ENCODE measurements at places on chromosomes 2 and 18.
A peak's percentile ranks its signal among the peaks of the same experiment; 100 is the strongest.

- no peak for DNase-seq
These were observed 67.3 kb downstream of the LRRC30 start for GRCh38 chr18:7298149-7298548.

DNA sequence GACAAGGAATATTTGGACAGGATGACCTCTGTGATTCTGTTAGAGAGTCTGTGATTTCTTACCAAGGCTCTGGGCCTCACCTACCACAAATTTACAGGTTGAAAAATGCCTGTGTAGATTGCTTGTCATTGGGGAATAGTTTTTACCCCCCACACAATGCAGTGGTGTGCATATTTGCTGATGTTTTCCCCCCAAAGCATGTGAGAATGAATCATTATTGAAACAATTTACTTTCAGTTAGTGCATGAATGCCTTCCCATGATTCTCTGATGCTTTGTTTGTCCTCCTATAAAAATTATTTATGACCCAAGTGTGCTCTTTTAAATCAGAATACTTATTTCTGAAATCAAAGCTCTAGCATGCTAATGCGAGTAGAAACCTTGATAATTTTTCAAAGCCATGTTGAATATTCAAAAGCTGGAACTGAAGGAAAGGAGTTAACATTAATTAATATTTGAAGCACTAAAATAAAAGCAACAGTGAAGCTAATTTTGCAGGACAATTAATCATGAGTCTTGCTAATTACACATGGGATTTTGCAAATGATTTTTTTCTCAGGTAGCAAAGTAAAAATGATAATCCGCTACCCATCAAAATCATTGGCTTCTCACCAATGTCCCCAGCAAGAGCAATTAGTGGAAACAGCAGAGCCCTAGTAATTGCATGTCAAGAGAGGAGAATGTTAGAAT is 361.2 kb upstream of the HNRNPA3 start:
- no peak for DNase-seq

DNA sequence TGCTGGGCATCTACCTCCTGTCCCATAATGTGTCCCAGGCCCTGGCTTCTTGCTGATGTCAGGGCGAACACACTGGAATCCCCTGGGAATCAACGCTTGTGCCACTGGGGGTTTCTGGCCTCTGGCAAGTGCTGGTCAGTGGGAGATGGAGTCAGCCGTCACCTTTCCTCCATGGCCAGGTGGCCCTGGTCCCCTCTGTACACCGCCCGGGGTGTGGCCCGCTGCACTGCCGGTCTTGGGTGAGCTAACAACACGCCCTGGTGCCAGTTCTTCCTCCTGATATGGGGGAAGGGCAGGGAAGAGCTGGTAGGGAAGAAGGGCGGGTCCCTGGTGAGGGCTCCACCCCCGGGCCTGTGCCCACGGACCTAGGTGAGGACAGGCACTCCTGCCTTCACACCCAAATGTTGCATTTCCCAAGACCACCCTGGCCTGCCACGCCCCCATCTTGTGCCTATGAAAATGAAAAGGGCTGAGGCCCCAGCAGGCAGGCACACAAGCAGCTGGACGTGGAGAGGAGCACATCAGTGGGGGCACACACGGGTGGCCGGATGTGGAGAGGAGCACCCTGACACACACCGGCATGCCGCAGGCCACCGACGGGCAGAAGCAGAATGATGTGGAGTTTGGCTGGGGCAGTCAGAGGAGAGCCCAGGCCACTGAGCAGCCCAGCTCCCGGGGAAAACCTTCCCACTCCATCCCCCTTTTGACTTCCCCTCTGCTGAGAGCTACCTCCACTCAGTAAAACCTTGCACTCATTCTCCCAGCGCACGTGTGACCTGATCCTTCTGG is 140.5 kb downstream of the ASB1 start:
- no peak for DNase-seq

DNA sequence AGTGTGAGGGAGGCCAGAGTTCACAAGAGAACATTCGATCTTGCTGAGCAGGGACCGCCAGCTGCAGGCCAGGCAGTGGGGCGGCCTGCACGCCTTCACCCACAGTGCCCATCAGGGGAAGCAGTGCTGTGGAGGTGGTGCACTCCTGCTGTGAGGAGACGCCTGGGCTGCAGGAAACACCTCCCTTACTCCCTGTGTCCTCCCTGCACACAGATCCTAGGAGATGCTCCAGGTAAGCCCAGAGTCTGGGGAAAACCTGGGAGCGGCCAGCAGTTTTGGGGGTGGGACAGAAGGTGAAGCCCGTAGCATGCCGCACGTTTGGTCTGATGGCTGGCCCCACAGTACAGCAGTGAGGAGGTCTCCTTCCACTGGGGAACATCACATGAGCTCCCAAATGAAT is 180.8 kb upstream of the RAB6C start:
- DNase-seq = no peak

DNA sequence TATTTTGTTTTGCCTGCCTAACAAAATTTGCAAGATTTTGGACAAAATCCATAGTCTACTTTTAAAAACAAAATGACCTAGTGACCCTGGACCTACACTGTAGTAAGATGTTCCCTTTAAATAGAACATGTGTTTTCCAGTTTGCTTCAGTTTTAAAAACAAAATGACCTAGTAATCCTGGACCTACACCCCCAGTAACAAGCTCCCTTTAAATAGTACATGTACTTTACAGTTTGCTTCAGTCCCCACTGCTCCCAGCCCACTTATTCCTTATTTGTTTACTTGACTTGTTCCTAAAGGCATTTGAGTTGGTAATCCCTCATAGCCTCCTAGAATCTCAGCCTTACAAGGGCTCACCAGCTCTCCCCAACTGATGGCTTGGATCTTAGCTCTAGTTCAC is 34.5 kb upstream of the HTR2B start:
- no peak for DNase-seq

- no peak for DNase-seq
These were observed 66.5 kb downstream of the GALNT14 start for GRCh38 chr2:31071741-31072140.

- no peak for DNase-seq
These were observed 3.6 kb downstream of the MAB21L4 start for GRCh38 chr2:240892356-240892755.

- no peak for DNase-seq
These were observed 64.0 kb downstream of the CDH20 start for GRCh38 chr18:61397222-61397621.

GRCh38 chr18:63433334-63433866 is 11.1 kb upstream of the VPS4B start:
- no peak for DNase-seq

GRCh38 chr2:170887896-170888295 is 41.2 kb upstream of the GORASP2 start:
- no peak for DNase-seq

DNA sequence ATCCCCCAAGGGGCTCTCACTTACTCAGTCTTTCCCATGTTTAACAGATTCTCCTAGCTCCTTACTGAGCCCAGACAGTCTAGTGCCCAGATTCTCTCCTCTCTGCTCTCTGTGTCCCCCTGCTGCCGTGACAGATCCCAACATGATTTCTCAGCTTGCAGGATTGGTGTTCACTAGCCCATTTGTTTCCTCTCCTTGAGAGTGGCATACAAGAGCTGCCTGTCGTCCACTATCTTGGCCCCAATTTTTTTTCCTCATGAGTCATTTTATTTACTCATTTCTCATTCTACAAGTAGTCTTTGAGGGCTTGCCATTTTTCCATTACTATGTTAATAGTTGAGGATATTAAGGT is 199.9 kb upstream of the FN1 start:
- DNase-seq = peak; percentile 40

DNA sequence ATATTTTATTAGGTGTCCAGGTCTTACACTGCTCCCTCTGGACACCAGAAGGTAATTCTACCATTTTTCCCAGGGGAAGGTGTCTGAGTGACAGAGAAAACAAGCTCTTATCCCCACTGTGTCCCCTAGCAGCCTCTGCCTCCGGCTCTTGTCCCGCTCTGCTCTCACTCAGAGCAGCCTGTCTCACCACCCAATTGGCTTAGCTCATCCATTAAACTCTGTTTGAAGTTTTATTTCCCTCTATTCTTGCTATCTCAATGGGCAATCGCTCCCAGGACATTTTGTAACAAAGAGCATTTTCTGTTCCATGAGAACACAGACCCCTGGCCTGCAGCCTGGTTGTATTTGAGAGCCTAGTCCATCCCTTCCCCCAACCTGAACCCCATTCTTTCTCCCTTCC is 90.6 kb upstream of the LDAH start:
- no peak for DNase-seq

DNA sequence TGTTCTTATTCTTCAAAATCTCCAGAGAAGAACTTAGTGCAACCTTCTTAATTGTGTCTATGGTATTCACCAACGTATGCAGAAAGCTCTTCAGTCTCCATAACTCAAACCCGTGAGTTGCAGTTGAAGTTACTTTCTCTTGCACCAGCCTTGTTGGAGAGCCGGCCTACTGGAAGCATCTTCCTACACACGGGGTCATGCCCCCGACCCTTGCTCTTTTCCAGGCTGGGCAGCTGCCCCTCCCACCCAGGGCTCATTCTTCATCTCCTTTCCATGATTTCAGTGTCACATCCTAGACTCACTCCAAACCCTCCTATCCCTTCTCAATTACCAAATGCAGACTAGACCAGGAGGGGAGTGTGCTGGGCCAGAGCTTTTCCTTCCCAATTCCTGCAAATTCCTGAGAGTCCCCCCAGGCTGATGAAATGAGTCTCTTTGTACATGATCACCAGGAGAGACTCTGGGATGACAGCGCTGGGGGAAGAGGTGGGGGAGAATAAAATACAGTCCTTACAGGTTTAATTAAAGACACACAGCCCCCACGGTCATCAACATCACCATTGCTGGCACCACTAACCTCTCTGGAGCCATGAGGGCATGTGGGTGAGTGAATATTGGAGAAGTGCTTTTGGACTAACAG is 75.3 kb downstream of the COLEC12 start:
- peak; percentile 53 for DNase-seq

DNA sequence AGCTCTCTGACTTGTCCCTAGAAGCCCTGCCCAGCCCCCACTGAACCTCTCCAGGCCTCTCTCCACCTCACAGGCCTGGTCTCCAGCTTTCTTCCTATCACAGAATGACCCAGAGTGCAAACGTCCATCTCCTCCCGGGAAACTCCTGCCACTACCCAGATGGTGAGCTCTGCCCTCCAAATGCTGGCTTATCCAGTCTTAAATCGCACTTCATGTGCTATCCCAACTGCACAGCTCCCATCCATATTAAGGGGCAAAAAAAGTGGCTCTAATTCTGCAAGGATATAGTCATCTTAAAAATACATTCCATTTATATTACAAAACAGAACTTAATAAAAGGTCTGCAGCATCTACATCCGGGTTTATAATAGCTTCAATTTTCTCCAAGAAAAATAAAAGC is 70.8 kb upstream of the CDC42EP3 start:
- peak; percentile 75 for DNase-seq

DNA sequence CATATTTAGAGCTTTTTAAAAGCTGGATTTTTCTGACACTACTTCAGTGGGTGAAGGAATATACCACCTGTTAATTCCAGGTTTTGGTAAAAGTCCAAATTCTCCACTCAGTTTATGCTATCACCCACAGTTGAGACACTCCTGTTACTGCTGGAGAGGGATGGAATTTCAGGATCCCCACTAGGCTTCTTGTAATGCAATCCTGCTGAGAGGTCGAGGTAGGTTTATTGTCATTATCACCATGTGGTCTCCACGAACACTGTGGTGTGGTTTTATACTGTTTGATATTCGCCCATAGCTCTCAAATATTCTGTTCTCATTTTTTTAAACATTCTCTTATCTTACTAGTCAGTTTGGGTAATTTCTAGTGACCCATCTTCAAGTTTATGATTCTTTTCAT is 167.9 kb downstream of the CCDC102B start:
- no peak for DNase-seq

GRCh38 chr18:12038082-12038638 is 55.5 kb upstream of the ANKRD62 start:
- peak; percentile 35 for DNase-seq

DNA sequence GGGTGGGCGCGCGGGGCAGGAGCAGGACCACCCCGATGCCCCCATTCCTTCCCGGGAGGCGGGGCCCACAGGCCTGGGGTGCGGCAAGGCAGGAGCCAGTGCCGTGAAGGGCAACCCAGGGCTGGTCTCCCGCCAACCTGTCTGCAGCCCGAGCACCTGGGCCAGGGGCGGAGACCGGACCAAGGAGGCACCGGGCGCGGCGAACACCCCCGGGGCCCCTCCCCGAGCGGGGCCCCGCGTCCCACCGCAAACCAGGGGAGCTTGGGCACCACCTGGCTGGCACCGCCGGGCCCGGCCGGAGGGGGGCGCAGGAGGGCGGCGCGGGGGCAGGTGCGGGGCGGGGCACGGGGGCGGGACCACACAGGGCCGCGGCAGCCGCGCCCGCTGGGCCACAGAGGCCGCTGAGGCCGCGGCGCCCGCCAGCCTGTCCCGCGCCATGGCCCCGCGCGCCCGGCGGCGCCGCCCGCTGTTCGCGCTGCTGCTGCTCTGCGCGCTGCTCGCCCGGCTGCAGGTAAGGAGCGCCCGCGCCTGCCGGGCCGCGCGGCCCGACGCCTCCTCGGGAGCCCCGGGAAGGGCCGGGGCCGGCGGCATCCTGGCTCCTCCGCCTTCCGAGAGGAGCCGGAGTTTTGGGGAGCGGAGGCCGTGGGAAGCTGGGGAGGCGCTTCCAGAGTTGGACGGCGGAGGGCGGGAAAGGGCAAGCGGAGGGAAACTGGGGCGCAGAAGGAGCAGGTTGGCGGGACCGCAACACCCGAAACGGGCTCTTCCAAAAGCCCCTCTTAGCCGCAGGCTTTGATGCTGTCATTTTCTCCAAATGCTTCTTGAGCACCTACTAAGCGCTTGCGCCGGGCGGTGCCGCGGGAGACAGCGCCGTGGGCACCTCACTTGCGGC is at the start of gene TNFRSF11A:
Gene TNFRSF11A, plus strand, starts transcription at position 394 of the 889 bp plus-strand sequence. Its CDS starts 43 bp downstream, at position 437.
- no peak for DNase-seq

GRCh38 chr2:122528958-122529705 is 773.7 kb downstream of the TSN start:
- DNase-seq = peak; percentile 90

DNA sequence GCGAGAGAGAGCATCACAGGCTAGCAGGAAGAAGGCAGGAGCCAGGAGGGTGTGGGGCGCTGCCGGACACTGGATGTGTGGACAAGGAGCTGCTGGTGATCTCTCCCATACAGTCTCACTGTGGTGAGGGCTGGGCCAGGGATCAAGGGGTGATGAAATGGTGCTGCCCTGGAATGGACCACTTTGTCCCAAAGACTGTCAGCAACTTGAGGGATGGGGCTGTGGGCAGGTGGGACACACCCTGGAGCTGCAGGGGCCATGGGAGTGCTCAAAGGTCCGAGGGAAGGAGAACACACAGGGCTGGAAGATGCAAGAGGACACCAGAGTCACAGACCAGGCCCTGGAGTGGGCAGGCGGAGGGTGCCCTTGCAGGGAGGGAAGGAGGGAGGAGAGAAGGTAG is 38.0 kb downstream of the COA5 start:
- DNase-seq = no peak

GRCh38 chr18:47280121-47280520 is 28.7 kb upstream of the SKOR2 start:
- no peak for DNase-seq

All from fibroblast of skin of abdomen (primary cell).